ENCODE measurements at places on chromosomes 7 and 10.

GRCh38 chr7:148142660-148143248 lies 447.8 kb upstream of the C7orf33 start:
- DNase-seq = no peak

GRCh38 chr10:89086801-89087521 lies 96.4 kb downstream of the FAS start:
- DNase-seq = no peak

GRCh38 chr7:99170730-99171074 lies 26.8 kb upstream of the SMURF1 start:
- no peak for DNase-seq

GRCh38 chr7:91814189-91814588 lies 66.3 kb downstream of the MTERF1 start:
- no peak for DNase-seq

- no peak for DNase-seq
Measured at GRCh38 chr7:95781961-95782586, 9.7 kb downstream of the DYNC1I1 start.

DNA sequence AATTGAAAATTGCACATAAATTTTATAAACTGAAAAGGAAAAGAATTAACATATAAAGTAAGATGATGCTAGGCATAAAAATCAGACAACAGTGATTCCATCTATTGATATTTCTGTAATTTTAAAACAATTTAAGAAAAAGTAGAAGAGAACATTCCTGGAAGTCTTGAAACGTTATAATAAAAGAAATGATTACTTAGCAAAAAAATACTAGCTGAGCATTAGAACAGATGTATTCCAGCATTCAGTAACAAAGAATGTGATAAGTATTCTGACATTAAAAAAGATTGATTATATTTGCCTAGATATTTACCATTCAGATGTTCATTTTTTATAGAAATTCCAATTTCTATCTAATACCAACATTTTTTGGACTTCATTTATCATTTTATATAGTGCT lies 120.1 kb upstream of the PPP1R9A start:
- DNase-seq = no peak

DNA sequence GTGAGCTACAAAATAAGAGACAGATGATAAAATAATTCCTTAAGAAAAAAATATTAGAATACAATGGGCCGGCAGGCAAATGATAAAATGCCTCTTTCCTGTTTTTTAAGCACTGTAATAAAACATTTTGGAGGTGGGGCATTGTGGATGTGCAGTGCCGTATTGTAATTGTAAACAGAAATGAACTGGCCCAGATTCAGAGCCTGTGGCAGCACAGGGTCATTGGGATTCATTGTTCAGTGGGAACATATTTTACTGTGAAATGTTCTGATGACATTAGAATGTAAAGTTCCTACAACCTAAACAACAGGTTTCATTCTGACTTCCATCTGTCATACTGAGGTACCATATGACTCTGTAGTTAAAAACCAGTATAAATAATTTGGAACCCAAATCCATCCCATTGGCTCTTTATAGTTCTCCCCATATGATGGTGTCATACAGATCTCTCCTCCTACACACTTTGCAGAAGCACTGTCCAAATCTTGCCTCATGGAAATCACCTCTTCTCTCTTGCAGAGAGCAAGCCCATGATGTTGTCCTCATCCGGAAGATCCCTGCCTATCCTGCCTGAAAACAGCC lies 264.6 kb downstream of the WDR37 start:
- DNase-seq = no peak

DNA sequence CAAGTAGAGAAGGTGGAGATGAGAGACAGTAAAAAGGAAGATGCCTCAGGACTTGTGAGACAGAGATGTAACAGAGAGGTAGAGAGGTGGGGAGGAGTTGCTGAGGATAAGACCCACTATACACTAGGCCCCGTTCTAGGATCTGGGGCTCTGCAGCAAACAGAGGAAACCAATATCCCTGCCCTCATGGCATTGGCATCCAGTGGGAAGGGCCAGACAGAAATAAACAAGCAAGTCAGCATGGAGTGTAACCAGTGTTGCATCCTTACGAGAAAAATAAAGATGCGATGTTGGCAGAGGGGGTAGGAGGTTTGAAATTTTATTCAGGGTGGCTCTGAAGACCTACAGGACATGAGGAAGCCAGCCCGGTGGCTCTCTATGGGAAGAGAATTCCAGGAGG lies 22.0 kb upstream of the EEPD1 start:
- no peak for DNase-seq

- DNase-seq = no peak
Measured at GRCh38 chr10:129416155-129416554, 50.9 kb upstream of the MGMT start.

DNA sequence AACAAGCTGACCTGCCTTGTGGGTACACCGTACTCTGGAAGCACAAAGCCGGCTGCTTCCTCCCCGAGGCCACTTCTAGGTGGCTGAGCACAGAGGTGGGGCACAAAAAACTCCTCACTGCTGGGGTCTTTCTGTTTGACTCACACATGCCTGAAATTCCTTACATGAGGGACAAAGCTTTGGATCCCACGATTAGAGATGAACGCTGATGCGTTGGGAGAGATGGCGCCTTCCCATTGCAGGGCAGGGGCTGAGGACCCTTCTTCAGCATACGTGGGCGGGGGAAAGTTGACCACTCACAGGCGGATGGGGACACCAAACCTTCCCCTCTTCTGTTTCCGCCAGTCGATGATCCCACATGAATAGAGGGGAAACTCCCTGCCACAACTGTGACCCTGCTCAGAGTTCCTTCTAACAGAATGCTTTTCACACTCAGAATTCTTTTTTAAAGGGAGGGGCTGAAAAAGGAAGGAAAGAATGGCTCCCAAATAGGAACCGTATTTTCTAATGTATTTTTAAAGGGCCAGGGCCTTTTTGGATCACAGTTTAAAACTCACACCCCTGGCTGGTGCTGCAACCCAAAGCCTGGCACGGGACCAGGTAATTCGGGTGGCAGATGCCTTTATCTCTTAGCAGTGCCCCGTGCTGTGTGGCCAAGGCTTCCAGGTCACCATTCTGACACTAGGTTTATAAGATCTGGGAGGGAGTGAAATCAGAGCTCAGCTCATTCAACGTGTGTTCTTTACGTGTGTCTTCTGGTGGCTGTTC lies 134.0 kb downstream of the PRKAG2 start:
- DNase-seq = no peak

DNA sequence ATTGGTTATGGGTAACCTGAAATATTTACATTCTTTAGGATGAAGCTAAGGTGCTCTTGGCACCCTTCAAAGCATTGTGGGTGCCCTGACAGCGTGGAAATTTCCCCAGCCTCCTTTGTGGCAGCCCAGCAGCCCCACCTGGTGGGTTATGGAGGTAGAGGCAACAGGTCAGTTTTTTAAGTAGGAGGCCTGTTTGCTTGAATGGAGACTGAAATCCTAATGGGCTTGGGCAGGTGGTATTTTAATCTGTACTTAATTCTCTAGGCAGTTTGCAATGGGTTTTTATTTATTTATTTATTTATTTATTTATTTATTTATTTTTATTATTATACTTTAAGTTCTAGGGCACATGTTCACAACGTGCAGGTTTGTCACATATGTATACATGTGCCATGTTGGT lies 139.4 kb downstream of the EPC1 start:
- DNase-seq = no peak

DNA sequence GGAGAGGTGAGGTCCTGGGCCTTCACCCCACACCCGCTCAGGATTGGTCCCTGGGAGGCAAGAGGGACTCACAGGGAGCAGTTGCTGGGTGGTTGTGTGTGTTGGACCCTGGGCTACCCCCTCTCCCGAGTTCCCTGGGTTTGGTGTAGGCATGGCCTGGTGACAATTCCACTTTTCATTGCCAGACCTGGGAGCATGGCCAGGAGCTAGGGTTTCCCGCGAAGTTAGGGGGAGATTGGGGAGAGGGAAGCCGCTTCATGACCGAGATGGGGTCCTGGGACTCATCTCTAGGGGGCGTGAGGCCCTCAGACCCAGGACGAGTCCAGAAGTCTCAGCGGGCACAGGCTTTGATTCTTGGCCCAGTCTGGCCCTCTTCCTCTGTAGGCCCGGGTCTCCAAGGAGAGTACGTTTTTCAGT lies 606 bp downstream of the PALD1 start:
- no peak for DNase-seq

GRCh38 chr7:47807756-47808155 lies 140.5 kb downstream of the PKD1L1 start:
- no peak for DNase-seq

GRCh38 chr10:120891365-120891764 lies 40.2 kb downstream of the WDR11 start:
- no peak for DNase-seq

DNA sequence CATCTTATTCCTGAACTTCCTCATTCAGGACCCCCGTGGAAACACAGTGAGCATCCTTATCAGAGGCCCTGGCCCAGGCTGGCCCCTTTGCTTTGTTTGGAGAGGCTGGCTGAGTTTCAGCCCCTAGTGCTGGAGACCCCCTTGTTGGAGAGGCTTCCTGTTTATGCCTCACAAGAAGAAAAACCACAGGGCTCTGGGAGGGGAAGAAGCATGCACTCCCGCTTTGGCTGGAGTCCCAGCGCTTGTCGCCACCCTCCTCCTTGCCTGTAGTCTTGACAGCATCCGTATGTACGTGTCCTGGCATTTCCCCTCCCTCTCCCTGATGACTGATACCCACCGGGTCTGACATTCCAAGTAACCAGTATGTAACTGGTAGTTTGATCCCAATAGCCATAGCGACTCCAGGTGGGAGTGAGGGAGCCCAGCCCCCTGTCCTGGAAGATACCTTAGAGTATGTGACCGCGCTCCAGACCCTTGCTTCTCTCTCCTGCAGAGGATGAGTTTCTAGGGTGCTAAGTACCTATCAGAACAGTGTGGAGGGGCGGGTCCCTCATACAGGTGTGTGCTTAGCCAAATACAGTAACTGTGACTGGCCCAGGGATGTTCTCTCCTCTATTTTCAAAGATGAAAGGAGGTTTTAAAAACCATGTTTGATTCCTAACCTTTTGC lies 6.9 kb upstream of the ATP6V0E2 start:
- DNase-seq = no peak

DNA sequence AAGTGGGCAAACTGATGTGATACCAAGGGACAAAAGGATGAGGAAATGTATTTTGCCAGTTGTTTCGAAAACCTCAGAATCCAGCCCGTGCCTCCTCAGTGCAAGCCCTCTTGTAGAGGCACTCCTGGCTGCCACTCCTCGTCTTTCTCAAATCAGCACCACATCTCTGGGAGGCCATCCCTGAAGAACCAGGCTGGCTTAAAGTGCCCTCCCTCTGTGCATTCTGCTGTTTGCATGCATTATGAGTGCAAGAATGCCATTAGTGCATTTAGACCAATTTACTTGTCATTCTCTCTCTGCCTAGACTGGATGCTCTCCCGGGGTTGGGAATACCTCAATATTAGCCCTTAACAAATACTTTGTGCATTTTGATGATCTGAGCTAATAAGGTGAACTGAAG lies 19.9 kb upstream of the FAM180A start:
- no peak for DNase-seq

- DNase-seq = no peak
Measured at GRCh38 chr10:120034236-120034635, 141.7 kb downstream of the SEC23IP start.

GRCh38 chr10:29857843-29858701 lies 201.3 kb downstream of the JCAD start:
- DNase-seq = no peak

GRCh38 chr10:131111471-131112080 lies 199.9 kb downstream of the TCERG1L start:
- DNase-seq = no peak

DNA sequence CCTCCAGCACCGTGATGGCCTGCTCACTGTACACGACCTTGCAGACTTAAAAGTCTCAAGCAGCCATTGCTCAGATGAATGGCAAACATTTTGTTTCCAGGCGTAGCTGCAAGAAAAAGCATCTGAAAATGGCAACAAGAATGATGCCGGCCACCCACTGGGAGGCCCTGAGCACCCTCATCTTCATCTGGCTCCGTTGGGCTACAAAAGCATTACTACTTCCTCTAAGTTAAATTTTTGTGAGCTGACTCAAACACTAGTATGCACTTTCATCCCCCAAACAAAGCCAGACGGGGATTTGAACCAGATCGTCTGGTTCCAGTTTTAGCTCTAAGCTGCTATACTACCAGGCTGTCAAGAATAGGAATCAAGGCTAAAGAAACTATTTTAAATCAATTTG lies 116.6 kb upstream of the CDK1 start:
- DNase-seq = no peak

GRCh38 chr7:148253629-148254028 lies 336.9 kb upstream of the C7orf33 start:
- no peak for DNase-seq

DNA sequence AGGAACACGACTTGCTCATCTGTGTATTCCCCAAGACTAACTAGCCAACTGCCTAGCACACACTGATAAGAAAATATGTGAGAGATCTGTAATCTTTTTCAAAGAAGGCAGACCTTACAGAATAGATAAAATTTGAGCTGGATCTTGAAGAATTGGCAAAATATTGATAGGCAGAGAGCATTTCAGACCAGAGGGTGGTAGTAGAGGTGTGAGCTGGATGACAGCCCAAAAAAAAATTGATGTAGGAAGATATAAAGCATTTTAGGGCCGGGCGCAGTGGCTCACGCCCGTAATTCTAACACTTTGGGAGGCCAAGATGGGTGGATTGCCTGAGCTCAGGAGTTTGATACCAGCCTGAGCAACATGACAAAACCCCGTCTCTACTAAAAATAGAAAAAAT lies 1.2 kb upstream of the ZNF746 start:
- DNase-seq = no peak

GRCh38 chr10:103923502-103923901 lies 5.5 kb upstream of the STN1 start:
- no peak for DNase-seq

DNA sequence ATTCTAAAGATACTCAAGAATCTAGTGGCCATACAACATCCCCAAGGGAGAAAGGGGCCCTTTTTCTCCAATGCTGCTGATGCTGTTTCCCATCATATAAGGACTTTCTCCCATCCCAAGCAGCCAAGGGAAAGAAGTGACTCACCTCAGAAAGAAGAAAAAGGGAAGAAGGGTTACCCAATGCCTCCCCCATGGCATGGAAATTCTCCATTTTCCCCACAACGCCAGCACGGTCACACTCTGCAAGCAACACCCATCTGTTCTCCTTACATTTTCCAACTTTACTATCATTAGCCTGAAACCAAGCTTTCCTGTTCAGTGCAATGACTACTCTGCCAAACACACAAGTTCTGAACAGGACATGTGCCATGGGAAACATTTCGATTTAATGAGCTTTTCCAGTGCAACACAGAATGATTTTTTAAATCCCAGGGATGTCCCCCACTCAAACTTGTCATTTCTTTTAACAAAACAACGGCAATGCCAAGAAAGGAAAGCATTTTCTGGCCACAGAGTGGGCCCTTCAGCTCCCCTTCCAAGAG lies 67.9 kb downstream of the PTPRN2 start:
- no peak for DNase-seq

DNA sequence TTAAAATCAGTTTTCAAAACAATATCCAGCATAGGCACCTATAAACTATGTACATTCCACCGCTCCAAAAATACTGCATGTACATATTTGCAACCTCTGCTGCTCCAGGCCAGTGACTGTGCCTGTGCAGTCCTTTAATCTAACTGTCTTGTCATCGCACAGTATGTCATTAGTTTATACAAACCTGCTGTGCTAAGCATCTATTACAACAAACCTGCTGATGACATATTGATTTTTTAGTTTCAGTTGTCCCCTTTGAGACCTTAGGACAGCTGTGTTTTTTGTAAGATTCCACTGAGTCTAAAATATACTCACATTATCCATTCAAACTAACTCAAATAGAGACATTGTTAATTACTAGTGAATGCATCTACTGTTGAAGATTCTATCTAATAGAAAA lies 33.1 kb downstream of the SEMA3C start:
- no peak for DNase-seq

Measured in T-helper 22 cell (primary cell).